Lung (tissue), 17 donors: ENCODE measurements at places on chromosomes 1 and 21. TPM values are rescaled to one million over a fixed set of nuclear protein-coding genes. Genes with fewer than 3 reads are reported as not detected.
A peak's percentile ranks its signal among the peaks of the same experiment; 100 is the strongest.

The SLC5A3 gene
- 10.9 TPM for total RNA-seq

The FTCD gene
- total RNA-seq: 0.43 TPM

- no peak for DNase-seq
Measured at GRCh38 chr1:173628888-173629287, 6.2 kb upstream of the TEX50 start.

The ANKRD45 gene
- 7.6 TPM for total RNA-seq

The CD1B gene
- not detected for total RNA-seq

The CFHR1 gene
- 0.82 TPM for total RNA-seq

The DNAJC6 gene
- total RNA-seq: 5.0 TPM

DNA sequence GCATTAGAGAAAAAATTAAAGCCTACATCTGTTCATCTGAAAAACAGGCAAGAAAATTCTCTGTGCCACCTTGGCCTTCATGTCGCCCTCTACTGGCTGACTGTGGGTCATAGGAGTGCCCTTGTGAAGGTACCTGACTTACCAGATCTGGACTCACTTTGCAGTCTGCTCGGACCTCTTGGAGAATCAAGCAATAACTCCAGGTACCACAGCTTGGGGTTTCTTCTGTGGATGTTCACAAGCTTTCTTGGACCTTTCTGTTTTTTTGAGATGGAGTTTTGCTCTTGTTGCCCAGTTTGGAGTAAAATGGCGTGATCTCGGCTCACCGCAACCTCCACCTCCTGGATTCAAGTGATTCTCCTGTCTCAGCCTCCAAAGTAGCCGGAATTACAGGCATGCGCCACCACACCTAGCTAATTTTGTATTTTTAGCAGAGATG, 2.4 kb upstream of the PRAMEF18 start:
- peak; percentile 1 for DNase-seq

The ADAMTS5 gene
- total RNA-seq: 4.7 TPM

The LCE2B gene
- total RNA-seq: not detected

The TAL1 gene
- 9.3 TPM for total RNA-seq

The FCRL6 gene
- 0.64 TPM for total RNA-seq

DNA sequence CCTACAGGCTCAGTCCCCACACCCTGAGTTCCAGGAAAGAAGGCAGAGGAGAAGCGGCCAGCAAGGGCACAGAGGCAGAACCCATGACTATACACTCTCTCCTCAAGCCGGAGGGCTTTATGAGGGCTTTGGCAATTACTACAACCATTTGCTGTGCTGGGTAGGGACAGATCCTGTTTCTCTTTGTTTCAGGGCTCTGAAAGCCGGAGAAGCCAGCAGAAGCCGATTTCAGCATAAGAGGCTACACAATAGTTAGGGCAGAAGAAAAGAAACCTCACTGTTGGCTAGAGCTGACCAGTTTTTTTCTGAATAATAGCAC, 13.9 kb downstream of the GPR3 start:
- DNase-seq: no peak

DNA sequence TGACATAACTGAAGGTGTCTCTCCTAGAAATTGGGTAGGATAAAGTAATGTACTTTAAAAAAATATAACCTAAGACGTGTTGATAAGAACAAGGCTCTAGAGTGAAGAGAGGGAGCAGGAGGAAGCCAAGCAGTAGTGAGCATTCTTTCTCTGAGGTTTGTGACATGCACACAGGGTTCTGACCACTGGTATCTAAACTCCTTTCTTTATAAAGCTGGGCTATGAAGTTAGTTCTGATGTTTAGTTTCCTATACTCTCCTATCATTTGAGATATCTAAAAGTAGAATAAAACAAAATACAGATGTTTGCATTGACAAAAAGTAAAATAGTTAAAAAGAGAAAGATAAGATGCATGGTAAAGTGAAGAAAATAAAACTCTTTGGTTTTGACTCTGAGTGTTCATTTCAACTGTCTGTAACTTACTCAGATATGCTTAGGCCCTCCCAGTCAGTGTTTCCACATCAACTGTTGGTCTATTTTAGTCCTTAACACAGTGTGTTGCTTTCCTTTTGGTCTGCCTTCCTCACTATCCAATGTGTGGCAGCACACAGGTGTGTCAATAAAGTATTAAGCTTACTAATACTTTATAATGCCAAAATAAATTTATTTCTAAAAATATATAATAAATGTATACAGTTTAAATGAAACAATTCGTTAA, 543.5 kb downstream of the PTPRC start:
- no peak for DNase-seq

GRCh38 chr1:215007880-215008279, 74.7 kb upstream of the KCNK2 start:
- DNase-seq: no peak

GRCh38 chr1:160021376-160022074, 10.3 kb downstream of the PIGM start:
- DNase-seq: no peak

GRCh38 chr1:235940285-235940684, 73.6 kb upstream of the LYST start:
- no peak for DNase-seq

The FCRL1 gene
- total RNA-seq: 3.2 TPM

The BSND gene
- not detected for total RNA-seq

The KLF17 gene
- total RNA-seq: 0.28 TPM

- DNase-seq: peak; percentile 63
Measured at GRCh38 chr1:151534662-151535278, 5.3 kb upstream of the TUFT1 start.

The CELA3B gene
- total RNA-seq: not detected

DNA sequence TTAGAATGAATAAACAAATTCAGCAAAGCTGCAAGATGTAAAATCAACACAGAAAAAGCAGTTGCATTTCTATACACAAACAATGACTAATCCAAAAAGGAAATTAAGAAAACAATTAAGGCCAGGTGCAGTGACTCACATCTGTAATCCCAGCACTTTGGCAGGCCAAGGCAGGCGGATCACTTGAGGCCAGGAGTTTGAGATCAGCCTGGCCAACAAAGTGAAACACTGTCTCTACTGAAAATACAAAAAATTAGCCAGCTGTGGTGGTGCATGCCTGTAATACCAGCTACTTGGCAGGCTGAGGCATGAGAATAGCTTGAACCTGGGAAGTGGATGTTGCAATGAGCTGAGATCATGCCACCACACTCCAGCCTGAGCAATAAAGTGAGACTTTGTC, 22.3 kb downstream of the THEM4 start:
- DNase-seq: no peak

DNA sequence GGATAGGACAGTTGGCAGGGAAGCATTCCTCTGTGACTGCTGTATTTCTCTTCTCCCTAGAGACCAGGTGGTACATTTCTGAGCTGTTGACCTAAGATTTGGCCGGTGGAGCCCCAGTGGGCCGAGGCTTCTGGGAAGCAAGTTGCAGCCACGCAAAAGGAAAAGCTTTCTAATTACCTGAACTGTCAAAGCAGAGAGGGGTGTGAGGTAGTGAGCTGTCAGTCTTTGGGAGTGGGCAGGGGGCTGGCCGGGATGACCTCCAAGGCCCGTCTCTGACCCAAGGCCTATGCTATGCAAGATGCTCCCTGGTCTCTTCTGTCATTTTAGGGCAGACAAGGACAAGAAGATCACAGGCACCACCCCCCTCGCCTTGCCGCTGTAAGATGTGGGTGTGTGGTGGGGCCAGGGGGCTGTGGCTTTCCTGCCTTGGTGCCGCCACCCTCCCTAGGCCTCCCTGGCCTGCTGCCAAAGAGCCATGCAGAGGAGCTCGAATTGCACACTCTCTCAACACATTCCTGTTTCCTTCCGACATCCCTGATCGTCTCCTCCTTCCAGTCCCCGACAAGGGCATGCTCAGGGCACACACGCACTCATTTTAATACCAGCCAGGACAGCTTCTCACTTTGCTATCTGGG, 7.7 kb downstream of the PADI1 start:
- peak; percentile 78 for DNase-seq

The ATP1B1 gene
- total RNA-seq: 226 TPM

The DNAH14 gene
- 61.3 TPM for total RNA-seq

GRCh38 chr1:65791801-65792668, 660 bp upstream of the PDE4B start:
- DNase-seq: peak; percentile 17

DNA sequence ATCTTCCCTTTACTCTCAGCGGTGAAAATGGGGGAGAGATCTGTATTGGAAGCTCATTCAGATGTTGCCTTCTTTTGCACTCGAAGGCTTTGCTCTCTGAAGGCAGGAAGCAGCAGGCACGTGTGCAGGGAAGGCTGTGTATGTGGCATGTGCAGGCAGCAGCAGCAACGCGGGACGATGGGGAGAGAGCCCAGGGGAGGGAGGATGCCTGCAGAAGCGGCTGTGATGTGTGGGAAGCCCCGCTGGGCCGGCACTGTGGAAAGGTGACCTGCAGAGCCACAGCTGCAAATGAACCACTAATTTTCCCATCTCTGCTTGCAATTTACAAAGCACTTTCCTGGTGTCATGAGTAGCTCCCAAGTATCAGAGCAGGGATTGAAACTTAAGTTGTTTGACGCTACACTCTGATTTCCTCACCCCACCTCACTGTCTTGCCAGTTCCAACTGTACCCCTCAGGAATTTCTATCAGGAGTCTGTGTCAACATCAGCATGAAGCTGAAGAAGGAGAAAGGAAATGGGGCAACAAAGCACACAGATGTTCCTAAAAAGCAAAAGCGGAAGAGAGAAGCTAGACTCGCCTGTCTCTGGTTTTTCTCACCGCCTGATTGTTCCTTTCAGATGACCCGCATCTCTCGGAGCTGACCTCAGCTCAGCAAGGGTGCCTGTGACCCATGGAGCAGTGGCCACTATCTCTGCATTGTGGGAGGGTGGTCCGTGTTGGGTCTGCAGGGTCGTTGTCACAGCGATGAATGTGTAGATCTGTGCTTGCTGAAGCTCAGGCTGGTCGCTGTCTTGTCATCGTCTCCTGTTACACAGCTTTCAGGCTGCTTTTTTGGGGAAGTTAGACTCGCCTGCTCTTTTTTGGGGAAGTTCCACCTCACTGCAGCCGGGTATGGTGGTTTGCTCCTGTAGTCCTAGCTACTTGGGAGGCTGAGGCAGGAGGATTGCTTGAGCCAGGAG, 156.1 kb downstream of the KIF26B start:
- peak; percentile 69 for DNase-seq

- DNase-seq: no peak
Measured at GRCh38 chr1:94279462-94279861, 42.1 kb upstream of the ARHGAP29 start.

GRCh38 chr1:185291159-185291558, 25.9 kb downstream of the IVNS1ABP start:
- no peak for DNase-seq

GRCh38 chr1:25666460-25666859, 49.9 kb downstream of the MAN1C1 start:
- DNase-seq: peak; percentile 52

- DNase-seq: peak; percentile 77
Measured at GRCh38 chr1:203744075-203744972, 20.7 kb upstream of the LAX1 start.

The HES2 gene
- 0.26 TPM for total RNA-seq

The LRRC38 gene
- not detected for total RNA-seq

GRCh38 chr21:17472592-17473271, 40.1 kb upstream of the CXADR start:
- DNase-seq: no peak

GRCh38 chr1:14129009-14129408, 429.0 kb downstream of the PRDM2 start:
- no peak for DNase-seq

The FMO1 gene
- 3.7 TPM for total RNA-seq

- DNase-seq: no peak
Measured at GRCh38 chr1:208048904-208049303, 138.0 kb upstream of the CD34 start.
